ENCODE measurements at places on chromosomes 16 and 17. TPM values are rescaled to one million over a fixed set of nuclear protein-coding genes. Genes with fewer than 3 reads are reported as not detected.

The EDC4 gene
- total RNA-seq: 47.8 TPM

The VAT1L gene
- total RNA-seq: 1.7 TPM

The CEMP1 gene
- not detected for total RNA-seq

- peak; percentile 61 for DNase-seq
Measured at GRCh38 chr16:85236818-85237150, 124.5 kb upstream of the CIBAR2 start.

DNA sequence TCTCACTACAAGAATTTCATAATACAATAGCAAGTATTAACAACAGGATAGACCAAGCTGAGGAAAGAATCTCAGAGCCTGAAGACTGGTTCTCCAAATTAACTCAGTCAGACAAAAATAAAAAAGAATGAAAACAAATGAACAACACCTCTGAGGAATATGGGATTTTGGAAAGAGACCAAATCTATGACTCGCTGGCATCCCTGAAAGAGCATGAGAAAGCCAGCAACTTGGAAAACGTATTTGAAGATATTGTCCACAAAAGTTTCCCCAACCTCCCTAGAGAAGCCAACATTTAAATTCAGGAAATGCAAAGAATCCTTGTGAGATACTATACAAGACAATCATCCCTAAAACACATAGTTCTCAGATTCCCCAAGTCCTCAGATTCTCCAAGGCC lies 20.9 kb downstream of the NLRP1 start:
- no peak for DNase-seq
